ENCODE measurements at places on chromosomes 11 and 22.

GRCh38 chr11:129929721-129930120 lies 34.3 kb upstream of the NFRKB start:
- no peak for DNase-seq

DNA sequence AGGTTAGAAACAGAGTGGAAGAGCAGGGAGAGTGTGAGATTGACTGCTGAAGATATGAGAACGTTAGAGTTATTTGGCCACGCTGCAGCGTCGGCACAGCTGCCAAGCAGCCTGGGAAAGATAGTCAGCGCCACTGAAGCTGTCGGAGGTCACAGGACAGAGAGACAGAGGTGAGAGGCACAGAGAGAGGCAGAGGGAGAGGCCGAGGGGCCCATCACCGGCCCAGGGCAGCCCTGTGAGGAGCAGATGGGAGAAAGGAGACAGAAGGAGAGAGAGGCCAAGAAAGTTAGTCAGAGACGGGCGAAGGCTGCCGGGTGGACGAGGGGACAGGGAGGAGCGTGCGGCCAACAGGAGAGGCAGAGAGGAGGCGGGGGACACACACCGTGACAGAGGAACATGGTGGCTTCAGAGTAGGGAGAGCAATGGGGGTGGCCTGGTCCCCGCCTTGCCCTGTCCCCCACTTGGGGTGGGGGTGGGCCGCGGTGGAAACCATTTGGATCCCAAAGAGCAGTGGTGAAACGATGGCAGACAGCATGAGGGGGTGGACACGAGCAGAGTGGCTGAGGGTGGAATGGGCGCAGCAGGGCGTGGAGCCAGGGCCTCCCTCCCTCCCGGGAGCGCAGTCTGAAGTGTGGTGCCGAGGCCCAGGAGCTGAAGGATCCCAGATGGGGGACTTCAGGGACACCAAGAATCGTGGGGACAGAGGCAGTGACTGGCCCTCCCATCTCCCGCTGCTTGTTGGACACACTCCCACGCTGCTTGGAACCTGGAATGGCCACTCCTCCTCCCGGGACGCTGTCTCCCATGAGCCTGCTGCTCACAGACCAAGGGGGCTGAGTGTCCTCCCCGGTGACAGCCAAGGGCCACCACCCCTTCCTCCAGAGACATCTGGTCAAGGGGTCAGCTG lies 26.6 kb downstream of the LRRC10B start:
- DNase-seq: peak; percentile 89

DNA sequence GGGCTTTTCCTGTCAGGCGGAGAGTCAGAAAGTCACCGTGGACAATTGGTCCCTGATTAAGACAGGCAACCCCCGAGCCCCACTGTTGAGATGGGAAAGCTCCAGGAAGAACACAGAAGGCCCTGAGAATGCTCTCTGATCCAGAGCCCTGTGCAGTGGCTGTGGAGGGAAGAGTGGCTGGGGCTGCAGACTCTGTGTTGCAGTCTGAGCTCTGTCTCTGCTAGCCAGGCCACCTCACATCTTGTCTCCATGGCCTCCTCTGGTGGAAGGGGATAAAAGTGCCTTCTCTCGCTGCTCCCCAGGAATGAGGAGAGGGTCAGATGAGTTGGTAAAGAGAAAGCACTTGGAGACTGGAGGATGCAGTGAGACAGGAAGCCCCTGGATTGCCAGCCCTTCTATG lies 141.2 kb downstream of the CEP164 start:
- DNase-seq: no peak

DNA sequence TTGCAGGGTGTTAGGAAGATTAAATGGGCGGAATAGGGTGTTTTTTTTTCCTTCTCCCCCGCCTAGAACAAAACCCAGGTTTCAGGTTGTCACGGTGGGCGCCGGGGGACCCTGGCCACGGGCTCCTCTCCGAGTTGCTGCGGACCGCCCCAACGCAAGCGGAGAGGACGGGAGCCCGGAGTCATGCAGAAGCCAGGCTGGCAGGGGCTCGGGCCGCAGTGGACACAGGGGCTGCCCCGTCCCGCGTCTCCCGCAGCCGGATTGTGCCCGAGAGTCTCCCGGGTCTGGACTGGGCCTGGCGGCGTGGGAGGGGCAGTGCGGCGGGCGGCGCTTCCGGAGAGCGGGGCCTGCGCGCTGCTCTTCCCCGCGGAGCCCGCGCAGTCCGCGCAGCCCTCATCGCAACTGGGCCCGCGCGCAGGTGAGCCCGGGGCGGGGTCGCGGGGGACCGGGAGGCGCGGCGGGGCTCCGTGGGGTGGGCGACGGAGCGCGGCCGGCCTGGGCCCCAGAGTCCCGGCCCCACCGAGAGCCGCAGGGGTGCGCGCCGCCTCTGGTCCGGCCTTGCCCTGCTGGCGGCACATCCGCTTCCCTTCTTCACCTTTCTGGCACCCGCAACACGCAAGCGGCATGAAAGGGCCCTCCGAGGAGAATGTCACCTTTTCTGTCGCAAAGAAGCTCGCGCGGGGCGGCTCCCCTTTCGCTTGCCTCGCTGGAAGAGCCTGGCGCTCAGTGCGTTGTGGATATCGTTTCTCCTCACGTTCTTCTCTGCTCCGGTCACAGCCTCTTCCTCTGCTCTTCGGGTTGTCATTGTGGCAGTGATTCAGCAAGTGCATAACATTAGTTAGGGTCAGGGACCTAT lies at the start of gene TIRAP:
Gene TIRAP (plus strand): TSS at position 358 of the 856 bp plus-strand sequence. CDS start 7,802 bp downstream, outside the sequence.
- peak; percentile 78 for DNase-seq

DNA sequence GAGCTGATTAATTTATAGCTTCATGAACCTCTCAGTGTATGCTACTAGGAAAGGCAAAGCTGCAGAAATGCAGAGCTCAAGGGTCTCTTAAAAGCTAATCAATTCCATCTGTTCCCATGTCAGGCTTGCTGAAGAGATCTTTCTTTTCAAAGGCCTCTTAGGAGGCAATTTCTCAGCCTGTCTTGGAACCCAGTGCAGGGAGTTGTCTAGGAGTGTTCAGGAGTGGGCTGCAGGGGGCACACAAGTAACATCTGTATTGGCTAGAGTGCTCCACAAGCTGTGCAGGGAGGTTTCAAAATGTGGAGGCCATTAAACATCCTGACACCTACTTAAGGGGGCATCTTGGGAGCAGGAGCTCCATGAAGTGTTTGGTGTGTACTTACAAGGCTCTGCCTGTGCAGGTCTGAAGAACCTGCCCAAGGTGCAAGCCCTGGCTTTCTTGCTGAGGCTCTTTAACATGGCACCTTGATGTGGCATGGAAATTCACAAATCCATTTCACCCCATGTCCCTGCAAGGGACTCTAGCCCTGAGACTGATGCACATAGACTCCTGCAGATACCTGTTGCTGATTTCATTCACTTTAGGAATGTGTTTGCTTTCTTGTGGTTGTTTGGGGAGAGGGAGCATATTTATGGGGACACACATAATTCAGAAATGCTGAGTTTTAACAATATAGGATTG lies 134.7 kb downstream of the ME3 start:
- peak; percentile 29 for DNase-seq

GRCh38 chr11:34748036-34748435 lies 127.1 kb downstream of the EHF start:
- no peak for DNase-seq

All from lung (tissue), 17 donors.